HT1080 (cell line): ENCODE measurements at places on chromosomes 5 and 9. TPM values are rescaled to one million over a fixed set of nuclear protein-coding genes. Genes with fewer than 3 reads are reported as not detected.

DNA sequence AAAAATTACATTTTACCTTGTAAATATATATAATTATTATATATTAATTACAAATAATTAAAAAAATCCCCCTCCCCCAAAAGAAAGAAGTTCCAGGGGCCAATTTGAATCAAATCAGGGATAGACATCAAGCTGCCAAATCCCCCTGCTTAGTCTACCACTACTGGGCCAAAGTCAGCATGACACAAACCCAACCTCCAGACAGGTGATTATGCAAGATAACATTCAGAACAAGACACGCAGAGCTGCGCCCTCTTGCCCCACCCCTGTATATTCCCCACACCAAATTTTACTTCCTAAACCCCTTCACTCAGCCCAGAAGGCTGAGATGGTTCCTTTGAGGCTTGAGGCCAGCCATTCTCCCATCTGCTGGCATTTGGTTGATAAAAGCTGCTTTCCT, 2059.1 kb upstream of the CDH6 start:
- no peak for DNase-seq

DNA sequence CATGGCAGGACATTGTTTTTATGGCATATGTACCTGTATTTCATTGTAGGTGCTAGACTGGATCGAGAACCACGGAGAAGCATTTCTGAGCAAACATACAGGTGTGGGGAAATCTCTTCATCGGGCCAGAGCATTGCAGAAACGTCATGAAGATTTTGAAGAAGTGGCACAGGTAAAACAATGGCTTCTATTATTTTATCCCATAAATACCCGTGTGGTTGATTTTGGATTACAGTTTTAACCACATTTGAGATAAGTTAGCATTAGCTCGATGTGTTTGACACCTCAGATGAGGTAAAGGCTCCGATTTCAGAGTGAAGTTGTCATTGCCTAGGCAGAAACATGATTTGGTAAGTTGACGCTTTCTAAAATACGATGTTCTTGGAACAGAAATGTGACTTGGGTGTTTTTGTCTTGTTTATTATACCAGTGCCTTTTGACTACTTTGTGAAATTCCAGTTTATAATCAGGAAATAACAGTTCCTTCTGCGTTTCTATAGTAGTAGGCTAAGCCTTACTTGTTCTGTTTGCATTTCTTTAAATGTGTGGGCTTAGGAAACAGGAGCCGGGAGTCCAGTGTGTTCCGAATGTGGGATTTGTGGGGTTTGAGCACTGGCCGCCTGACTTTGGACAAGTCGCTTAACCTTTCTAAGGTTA, 187.7 kb downstream of the TRIO start:
- DNase-seq, result no peak

- no peak for DNase-seq
Measured at GRCh38 chr5:151551985-151552384, 39.1 kb downstream of the FAT2 start.

Gene LCN9
- total RNA-seq, result not detected in 2 replicates

Gene PRXL2C
- 18.9 and 22.7 TPM in 2 replicates for total RNA-seq

Gene PCDHGA4
- 0.71 and 0.73 TPM in 2 replicates for total RNA-seq

Gene MCC
- 8.1 and 8.5 TPM in 2 replicates for total RNA-seq

Gene UNC5A
- 0.05 TPM in 1 of 2 replicates, not detected in the other for total RNA-seq
